Effector memory CD4-positive, alpha-beta T cell (primary cell): ENCODE measurements at places on chromosomes 7 and 10.
A peak's percentile ranks its signal among the peaks of the same experiment; 100 is the strongest.

DNA sequence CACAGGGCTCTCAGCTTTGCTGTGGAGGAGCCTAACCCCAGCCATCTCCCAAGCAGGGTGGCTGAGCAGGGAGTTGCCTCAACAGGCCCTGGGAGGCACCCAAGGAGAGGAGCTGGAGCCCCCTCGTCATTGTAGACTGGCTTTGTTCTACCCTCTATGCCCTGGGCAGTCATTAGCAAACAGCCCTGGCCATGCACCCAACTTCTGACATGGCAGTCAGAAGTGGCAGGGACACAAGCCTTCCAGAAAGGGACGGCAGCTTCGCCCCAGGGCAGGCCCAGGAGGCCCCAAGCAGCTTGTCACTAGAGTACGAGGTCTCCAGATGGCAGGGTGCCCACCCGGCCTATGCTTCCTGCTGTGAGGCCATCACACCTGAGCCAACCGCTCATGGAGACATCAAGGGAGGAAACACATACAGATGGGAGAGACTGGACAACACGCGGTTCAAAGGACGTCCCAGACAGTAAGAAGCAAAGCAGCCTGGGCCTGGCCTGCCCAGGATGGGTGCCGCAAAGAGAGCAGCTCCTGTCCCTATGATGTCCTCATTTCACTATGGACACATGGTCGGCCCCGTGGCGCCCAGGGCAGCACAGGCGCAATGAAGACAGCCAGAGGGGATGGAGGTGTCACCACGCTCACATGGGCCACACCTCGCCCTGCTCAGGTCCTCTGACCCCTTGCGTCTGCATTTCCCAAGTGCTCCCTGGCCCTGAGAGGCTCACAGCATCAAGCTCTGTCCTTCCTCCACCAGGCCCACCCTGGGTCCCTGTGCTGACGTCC lies 190.9 kb upstream of the CXCL12 start:
- DNase-seq = no peak

- DNase-seq = no peak
Measured at GRCh38 chr7:134513169-134513752, 14.1 kb upstream of the AKR1B10 start.

DNA sequence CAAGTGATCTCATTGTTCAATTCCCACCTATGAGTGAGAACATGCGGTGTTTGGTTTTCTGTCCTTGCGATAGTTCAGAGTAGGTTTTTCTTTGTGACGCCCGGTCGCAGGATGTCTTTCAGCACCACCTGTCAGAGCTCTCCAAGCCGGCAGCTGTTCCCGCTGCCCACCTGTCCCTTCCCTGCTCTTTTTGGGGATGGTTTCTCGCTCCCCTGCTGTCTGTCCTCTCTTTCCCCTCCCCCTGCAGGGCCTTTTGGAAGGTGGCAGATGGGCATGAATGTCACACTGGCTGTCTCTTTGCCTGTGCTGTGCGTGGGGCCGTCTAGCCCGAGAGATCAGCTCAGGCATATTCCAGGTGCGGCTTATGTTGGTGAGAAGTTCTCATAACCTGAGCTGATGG lies 137.0 kb downstream of the GRK5 start:
- no peak for DNase-seq

DNA sequence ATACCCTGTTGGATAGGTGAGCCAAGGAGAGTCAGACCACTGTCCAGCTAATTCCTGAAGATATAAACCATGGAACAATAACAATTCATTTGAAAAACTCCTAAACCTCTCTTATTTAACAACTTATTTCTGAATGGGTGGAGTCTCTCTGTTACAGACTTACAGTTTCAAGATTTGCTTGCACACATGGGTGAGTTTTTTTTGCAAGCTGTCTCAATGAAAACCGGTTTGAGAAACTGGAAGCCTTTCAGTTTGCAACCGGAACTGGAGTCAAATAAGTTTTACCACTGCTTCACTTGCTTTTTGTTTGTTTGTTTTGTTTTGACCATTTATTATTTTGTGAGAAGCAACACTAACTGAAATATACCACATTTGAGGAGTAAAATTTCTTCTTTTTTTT lies 243.8 kb downstream of the MTERF1 start:
- no peak for DNase-seq

DNA sequence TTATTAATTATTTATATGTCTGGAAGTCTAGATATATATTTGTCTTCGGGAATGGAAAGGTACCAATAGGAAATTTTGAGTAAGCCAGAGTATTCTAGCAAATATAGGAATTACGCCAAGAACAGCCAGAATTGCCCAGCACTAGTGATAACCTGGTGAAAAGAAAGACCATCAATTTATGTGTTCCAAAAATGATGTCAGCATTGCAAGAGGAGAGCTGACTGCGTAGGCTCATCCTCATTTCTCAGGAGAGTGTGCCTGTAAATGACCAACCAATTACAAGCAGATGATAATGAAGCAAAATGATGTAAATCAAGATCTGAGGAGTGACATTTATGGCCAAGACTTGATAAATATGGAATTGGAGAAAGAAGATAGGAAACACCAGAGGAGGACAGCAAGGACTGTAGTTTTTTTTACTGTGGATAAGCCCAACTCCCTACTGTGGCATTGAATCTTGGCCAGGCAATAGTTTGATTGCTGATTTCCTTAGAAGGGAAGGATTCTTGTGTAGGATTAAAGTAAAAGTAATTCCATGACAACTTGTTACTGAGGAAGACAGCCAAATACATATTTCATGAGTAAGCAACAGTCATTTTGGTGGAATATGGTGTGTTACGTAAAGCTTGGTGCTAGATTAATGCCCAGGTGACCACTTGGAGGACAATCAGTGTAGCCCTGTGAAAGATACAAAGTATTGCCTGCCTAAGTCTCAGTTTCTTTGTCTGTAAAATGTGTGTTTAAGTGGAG lies 590.8 kb downstream of the AUTS2 start:
- no peak for DNase-seq

GRCh38 chr10:48361176-48361575 lies 54.7 kb downstream of the MAPK8 start:
- DNase-seq = no peak

DNA sequence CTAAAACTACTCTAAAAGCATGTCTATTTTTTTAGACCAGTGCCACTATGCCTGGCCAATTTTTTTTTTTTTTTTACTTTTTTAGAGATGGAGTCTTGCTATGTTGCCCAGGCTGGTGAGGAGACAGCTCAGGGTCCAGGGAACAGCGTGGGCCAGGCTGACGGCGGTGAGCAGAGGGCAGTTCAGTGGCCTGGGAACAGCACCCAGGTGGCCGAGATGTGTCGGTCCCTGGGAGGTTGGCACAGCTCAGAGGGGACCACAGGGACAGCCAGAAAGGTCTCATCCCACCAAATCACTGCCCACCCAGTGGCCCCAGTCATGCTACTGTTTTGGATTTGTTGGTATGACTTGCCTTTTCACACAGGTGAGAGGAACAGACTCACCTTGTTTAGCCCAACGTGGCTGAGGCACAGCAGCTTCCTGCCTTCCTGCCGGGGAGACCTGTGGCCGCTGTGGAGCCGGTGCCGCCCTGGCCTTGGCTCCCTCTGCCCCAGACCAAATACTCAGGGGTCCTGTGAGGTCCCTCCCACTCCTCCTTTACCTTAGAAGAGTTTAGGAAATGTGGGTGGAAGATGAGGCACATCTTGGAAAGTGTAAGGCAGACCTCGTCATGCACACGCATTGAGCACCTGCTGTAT lies 109.6 kb downstream of the PTPRE start:
- no peak for DNase-seq

DNA sequence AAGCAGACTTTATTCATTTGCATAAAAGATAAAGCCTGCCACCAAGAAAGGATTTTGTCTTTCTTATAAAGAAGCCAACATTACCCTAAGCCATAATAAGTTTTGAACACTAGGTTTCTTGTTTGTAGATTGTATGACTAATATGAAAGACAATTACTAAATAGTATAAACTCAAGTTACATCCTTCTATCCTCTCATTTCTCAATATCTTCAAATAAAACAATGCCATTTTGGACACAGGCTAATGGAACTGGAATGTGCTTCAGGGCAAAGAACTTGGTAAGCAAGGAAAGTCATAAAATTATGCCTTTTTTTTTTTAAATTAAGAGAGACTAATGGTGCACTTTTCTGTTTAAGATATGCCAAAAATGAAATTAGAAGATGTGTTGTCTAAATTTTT lies 137.7 kb downstream of the DKK1 start:
- no peak for DNase-seq

GRCh38 chr10:79399223-79399831 lies 46.1 kb downstream of the ZCCHC24 start:
- no peak for DNase-seq

DNA sequence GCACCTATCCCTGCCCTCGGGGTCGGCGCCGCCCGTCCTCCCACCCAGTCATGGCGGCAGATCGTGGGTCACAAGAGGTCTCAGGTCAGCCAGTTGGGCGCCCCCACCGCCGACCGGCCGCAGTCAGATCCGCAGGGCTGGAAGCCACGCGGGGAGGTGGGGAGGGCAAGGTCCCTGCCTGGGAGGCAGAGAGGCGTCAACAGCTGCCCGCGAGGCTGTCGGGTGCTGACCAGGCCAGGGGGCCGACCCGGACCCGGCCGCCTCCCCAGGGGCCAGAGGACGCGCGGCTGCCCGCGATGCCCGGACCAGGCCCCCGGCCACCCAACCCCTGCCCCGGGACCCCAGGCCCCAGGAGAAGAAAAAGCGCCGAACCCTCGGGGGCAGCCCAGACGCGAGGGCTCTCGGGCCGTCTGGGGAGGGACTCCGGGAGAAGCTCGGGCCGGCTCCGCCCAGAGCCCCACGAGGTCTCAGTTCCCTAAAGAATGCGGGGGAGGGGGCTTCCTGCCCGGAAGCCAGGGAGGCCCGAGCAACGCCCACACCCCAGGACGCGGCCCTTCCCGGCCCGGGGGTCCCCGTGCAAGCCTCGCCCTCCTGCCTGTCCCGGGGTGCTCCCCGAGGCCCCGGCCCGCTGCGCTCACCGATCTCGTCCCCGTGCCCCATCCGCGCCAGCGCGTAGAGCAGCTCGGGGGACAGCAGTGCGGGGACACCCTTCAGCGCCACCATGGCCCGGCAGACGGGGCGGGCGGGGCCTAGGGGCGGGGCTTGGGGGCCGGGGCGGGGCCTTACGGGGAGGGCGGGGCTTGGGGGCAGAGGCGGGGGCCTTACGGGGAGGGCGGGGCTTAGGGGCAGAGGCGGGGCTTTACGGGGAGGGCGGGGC lies at the start of gene FUOM:
FUOM (minus strand) TSS at position 735 of the 877 bp plus-strand sequence; CDS start at position 723, 12 bp downstream.
- DNase-seq = peak; percentile 62

DNA sequence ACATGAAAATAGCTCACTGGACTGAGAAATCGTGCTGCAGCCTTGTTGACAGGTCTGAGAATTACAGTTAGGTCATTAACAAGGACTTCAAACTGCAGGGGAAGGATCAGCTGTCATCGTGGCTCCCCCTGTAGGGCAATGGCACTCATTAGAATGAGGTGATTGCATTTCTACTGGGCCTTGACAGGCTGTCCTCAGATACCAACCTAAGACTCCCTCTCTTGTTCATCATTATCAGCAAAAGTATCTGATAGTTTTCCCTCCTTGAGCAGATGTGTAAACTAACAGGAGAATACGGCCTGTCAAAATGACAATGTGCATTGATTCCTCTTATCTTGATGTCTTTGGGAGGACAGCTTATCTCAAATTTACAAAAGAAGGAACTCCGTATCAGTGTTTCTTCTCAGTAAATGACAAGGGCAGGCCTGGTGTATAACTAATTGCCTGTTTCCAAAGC lies 648.5 kb upstream of the LRRN3 start:
- no peak for DNase-seq

GRCh38 chr7:78634093-78634492 lies 819.4 kb downstream of the MAGI2 start:
- DNase-seq = no peak

GRCh38 chr7:7201578-7202374 lies 19.4 kb downstream of the C1GALT1 start:
- peak; percentile 20 for DNase-seq

- no peak for DNase-seq
Measured at GRCh38 chr7:11648101-11648500, 183.9 kb downstream of the THSD7A start.

GRCh38 chr7:69599286-69599954 lies 1.1 kb downstream of the AUTS2 start:
- no peak for DNase-seq

DNA sequence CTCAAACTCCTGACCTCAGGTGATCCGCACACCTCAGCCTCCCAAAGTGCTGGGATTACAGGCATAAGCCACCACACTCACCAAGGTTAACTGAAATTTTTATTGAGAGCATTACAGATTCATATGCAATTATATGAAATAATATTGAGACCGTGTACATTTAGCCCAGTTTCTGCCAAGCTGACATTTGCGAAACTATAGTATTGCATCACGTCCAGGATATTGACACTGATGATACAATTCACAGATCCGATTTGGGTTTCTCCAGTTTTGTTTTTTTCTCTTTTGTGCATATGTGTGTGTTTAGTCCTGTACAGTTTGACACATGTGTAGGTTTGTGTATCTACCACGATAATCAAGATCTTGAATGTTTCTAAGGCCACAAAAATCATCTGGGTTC lies 627.9 kb upstream of the FOXK1 start:
- DNase-seq = no peak

GRCh38 chr10:71067098-71067740 lies 145.2 kb upstream of the UNC5B start:
- no peak for DNase-seq

GRCh38 chr10:119203006-119203405 lies 4.4 kb upstream of the GRK5 start:
- no peak for DNase-seq

GRCh38 chr10:123402656-123403055 lies 248.5 kb downstream of the BUB3 start:
- no peak for DNase-seq

DNA sequence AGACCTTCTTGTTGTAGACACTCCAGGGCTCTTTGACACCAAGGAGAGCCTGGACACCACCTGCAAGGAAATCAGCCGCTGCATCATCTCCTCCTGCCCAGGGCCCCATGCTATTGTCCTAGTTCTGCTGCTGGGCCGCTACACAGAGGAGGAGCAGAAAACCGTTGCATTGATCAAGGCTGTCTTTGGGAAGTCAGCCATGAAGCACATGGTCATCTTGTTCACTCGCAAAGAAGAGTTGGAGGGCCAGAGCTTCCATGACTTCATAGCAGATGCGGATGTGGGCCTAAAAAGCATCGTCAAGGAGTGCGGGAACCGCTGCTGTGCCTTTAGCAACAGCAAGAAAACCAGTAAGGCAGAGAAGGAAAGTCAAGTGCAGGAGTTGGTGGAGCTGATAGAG lies 5.5 kb downstream of the GIMAP7 start:
- no peak for DNase-seq

GRCh38 chr10:108902619-108903285 lies 1020.6 kb downstream of the XPNPEP1 start:
- DNase-seq = no peak
